ENCODE measurements at places on chromosomes 4 and X.

GRCh38 chrX:21374994-21375707, 933 bp downstream of the CNKSR2 start:
- peak; percentile 47 for DNase-seq

DNA sequence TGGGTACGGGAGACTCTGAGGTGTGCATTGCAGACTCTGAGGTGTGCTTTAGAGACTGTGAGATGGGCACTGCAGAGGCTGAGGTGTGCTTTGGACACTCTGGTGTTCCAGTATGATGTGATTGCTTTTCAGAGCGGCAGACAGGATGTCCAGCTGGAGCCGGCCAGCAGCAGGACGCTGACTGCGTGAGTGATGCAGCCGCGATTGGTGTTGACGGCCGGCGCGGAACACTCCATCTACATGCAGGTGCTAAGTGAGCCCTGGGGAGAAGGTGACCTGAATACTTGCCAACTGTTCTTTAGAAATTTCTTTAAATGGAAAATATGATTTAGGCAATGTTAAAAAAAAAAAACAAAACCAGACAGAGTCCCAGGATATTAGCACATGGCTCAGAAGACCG, 103.1 kb upstream of the PPP2R3B start:
- DNase-seq = no peak

DNA sequence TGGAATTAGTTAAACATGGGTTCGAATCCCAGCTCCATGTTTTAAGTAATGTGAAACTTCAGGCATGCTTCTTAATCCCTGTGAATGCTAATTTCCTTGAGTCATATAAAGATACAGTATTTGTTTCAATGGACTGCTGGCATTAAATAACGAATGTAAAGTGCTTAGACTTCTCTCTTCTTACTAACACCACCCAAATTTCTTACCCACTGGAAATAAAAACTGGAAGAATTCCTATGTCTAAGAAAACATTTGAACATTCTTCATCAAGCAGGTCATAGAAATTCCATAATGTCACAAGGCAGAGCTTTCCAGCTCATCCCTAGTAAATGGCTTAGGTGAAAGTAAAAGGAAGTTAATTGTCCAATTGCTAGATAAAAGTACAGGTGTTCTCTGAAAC, 172.5 kb downstream of the ANK2 start:
- no peak for DNase-seq

DNA sequence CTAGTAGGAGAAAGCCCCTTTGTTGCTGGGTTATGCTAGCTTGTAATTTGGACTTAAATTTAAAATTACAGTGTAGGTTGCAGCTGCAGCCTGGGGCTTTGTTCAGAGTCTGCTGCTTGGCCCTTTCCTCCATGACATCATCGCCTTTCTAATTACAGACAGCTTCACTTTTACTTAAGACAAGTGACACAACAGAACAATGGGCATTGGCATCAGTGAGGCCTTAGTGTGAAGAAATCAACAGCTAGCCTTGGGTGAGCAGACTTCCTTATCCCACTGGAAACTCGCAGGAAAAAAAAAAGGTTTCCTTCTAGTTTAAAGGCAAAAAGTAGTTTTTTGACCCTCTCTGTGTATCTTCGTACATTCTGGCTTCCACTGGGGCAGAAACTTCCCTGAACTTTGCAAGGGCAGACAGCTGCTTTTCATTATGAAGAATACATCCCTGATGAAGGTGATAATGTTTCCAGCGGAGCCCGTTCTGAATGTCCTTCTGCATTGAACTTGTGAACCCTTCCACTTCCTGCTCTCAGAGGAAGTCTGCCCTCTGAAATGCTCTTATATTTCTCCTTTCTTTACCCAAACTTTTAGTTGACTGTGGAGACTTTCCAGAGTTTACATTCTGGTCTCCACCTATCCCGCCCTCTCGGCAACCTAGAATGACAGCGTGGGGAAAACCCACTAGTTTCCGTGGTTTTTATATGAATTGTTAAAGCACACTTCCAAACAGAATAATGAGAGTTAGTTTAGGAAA, 123.2 kb upstream of the FAM9C start:
- no peak for DNase-seq

- no peak for DNase-seq
Observed at GRCh38 chr4:4888695-4889094, 29.2 kb downstream of the MSX1 start.

DNA sequence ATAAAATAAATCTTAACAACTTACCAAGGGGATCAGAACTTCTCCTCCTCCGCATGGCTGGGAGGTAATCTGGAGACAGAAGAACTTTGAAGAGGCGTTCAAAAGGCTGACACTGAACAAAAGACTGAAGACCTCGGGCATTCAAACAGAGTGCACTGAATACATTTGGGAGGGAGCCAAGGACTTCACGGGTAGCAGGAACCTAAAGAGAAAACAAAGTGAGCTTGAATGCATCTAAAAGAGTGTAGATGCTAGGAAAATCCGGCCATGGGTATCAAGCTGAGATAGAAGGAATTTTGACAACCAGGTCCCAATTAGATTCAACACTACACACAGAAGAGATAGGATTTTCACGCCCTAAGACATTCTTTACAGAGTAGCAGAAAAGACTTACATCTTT, 69.6 kb downstream of the HUWE1 start:
- no peak for DNase-seq

DNA sequence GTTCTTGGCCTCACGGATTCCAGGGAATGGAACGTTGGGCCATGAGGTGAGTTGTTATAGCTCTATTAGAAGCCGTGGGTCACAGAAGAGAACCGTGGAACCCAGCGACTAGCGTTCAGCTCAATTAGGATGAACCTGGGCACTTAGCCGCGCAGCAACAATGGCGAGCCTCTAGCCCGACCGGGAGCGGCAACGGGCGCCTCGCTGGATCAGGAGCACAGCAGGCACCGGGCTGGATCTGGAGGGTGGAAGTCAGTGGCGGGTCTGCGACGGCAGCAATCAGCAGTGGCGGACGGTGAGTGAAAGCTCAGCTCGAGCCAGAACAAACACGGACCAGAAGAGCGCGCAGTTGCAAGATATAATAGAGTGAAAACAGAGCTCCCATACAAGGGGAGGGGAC, 34.2 kb downstream of the AGA start:
- no peak for DNase-seq

DNA sequence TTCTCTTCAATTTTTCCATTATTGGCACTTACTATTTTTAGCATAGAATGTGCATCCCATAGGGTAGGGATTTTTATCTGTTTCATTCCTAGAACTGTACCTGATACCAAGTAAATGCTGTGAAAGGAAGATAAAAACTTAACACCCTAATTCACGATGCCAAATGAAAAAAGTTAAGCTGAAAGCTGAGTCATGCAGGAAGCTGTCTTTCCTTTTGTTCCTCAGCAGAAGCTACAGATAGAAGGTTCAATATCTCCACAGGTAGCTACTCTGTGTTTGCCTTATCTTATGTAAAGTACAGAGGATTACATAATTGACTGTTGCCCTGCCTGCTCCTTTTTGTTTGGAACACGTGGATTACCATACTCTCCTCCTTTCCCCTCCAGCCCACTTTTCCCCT, 77.0 kb downstream of the LRP2BP start:
- no peak for DNase-seq

DNA sequence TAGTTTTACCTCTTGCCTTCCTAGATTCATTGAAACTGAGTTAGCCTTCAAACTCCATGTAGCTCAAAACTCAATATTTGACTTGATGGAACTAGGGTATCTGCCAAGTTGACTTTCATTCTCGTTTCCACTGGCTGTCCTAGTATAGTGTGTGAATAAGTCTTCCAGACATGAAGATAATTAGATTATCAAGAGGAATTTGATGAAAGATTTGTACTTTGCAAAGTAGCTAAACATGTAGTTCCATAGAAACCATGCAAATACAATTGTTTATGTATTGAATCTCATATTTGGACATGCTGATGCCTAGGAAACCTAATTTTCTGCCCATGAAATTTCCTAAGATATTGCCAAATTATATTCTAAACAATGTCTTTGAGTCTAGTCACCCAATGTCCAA, 297.5 kb downstream of the ARHGAP24 start:
- no peak for DNase-seq

DNA sequence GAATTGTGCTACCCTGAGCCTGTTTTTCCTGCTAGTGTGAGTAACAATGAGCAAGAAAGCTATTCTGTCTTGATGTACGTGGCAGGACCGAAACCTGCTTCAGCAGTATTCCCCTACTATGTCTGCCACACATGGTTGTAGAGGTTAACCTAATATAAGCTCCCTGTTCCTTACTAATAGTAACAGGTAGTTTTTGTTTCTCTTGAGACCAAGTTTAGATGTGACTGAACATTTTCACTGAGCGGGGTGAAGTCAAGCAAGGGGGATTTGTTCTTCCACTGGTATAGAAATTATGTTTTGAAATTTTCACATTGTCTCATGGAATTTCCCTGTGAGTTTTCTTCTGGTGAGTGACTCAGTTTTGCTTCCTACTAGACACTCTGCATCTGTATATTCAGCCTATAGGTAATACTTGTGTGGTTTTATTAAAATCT, 37.3 kb downstream of the RRAGB start:
- no peak for DNase-seq

GRCh38 chrX:93264261-93265002, 408.9 kb downstream of the NAP1L3 start:
- DNase-seq = no peak

- no peak for DNase-seq
Observed at GRCh38 chr4:151951671-151952050, 190.9 kb upstream of the GATB start.

DNA sequence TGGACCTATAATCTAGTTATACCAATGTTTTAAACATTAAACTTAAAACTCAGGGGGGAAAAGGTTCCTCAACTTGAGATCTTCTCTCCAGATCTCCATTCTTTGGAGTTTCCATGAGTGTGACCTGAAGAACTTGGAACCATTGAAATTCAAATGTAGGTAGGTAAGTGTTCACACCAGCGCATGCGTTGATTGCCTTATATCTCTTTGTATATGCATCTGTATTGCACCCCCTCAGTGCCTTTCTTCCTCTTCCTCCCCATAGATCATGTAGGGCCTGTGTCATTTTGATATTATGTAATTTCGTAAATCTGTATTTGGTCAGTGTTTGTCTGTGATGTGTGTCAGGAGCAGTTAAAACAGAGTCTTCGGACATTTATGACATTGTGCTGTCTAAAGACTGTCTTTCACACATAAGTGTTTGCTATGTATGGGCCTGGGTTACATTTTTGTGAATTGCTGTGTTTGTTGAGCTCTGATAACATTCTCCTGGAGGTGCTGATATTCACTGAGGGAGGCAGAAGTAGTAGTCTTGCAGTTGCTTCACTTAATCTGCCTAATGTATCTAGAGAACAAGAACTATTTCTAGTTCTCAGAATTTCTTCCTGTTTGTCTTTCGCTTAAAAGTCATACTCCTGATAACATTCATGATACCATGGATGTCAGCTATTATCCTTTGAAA, 126.3 kb downstream of the RAP1GDS1 start:
- DNase-seq = no peak

GRCh38 chrX:138788771-138789170, 77.3 kb upstream of the FGF13 start:
- no peak for DNase-seq

GRCh38 chr4:54495091-54495490, 162.7 kb upstream of the KIT start:
- no peak for DNase-seq

DNA sequence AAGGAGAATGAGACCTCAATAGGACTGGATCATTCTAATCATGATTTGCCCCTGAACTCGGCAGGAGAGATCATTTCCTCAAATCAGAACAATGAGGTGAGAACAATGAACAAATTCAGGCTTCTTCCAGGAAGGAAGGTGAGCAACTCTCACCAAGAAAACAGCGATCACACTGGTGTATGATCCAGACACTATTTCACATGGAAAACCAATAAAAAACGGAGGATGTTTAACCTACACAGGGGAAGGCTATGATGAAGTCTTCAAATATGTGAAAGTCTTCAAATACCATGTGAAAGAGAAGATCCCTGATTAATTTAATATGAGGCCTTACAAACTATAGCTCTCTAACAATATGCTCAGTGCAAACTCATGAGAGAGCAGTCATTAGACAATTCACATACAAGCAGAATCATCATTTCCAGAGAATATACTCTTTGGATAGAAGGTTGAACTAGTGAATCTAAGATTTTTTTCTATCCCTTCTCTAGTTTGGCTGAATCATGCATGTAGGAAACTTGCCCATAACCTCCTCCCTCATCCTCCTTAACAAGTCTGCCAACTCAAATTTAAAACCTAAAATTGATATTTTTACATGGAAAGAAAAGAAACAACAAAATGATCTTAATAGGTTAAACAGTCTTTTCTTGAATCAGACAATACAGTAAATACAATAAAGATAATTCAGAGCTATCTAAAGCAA, 122.5 kb downstream of the ADAMTS3 start:
- DNase-seq = no peak

DNA sequence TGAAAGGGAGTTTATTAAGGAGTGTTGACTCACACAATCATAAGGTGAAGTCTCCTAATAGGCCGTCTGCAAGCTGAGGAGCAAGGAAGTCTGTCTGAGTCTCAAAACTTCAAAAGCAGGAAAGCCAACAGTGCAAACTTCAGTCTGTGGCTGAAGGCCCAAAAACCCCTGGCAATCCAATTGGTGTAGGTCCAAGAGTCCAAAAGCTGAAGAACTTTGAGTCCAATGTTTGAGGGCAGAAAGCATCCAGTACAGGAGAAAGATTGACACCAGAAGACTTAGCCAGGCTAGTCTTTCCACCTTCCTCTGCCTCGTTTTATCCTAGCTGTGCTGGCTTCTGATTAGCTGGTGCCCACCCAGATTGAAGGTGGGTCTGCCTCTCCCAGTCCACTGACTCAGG, 535.2 kb downstream of the ARAP2 start:
- DNase-seq = no peak

DNA sequence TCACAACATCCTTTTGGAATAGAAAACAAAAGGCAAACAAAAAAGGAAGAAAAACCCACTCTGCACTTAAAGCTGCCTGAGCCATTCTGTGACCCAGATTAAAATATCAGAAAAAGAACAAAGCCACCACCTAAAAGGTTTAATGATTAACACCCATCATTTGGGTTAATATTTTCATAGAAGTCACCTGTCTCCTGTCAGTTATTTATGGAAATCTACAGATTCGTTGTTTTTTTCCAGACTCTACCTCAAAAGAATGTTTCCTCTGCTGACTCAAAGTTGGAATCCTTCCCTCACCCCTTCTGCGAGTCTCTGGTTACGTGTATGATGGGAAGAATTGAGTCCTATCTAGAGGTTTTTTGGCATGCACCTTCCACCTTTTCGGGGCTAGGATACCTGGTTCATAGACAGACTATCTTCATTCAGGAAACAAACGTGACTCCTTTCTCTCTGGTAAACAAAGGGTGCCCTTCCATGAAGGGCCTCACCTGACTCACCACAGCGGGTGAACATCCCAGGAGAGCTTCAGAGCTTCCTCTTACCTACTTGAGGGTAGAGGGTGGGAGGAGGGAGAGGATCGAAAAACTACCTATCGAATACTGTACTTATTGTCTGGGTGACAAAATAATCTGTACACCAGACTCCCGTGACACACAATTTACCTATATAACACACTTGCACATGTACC, 19.6 kb upstream of the CA5B start:
- DNase-seq = no peak

- no peak for DNase-seq
Observed at GRCh38 chrX:35858906-35859305, 60.6 kb upstream of the CFAP47 start.

- DNase-seq = no peak
Observed at GRCh38 chr4:8199594-8200301, 658 bp downstream of the SH3TC1 start.

- DNase-seq = no peak
Observed at GRCh38 chr4:20805716-20806115, 105.5 kb downstream of the PACRGL start.
